DMS79 treated with DMSO at 0.1 percent for 48 hours (cell line): ENCODE measurements at places on chromosomes 3 and 15.

DNA sequence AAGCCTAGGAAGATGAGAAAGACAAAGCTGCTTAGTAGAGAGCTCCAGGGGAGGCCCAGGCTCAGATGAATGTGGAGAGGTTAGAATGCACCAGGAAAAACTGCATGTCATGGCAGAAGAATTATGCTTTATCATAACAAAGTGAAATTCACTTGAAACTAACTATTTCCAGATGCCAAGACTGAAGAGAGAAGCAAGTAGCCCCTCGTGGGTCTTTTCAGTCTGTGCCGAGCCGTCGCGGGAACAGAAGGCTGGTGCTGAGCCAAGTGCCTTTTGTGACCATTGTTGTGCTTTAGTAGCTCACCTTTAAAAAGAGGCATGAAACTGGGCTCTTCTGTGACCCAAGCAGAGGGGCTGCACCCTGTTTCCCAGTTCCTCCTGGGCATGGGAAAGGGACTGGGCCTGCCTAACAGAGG is 73.2 kb downstream of the CHDH start:
- DNase-seq: no peak

DNA sequence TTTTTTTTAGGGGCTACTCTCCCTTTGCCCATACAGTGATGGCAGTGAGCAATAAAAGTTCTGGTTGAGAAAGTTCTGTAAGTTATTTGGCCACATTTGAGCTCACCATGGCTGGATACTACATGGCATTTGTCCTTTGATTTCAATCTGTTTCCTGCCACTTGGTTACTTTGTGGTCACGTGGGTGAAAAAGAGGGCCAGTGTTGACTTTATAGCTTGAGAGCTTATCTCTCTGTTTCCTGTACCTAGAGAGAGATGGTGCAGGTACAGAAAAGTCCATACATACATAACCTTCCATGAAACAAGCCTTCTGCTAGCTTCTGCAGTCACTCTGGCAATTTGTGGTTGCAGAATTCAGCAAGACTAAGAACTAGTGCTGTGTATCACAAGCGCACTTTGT is 23.4 kb upstream of the MECOM start:
- DNase-seq: no peak

GRCh38 chr3:157279237-157279636 is 119.3 kb upstream of the CCNL1 start:
- no peak for DNase-seq

DNA sequence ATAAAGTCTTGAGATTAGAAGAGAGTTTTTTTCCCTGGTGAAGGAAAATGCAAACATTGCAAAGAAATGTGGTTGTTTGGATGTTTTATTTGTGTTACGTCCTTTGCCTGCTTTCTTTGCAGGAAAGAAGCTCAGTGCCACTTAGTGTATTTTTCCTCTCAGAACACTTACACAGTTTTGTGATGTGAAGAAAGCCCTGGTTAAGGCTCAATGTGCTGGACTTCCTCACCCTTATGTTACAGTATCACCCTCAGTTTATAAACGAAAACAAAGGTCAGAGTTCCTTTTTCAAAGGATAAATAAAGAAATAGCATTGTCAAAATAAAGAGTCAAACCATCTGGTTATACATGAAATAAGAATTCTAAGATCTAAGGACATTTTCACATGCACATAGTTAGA is 45.9 kb downstream of the RNF13 start:
- no peak for DNase-seq

- DNase-seq: no peak
Measured at GRCh38 chr3:41507336-41508062, 308.2 kb downstream of the CTNNB1 start.

DNA sequence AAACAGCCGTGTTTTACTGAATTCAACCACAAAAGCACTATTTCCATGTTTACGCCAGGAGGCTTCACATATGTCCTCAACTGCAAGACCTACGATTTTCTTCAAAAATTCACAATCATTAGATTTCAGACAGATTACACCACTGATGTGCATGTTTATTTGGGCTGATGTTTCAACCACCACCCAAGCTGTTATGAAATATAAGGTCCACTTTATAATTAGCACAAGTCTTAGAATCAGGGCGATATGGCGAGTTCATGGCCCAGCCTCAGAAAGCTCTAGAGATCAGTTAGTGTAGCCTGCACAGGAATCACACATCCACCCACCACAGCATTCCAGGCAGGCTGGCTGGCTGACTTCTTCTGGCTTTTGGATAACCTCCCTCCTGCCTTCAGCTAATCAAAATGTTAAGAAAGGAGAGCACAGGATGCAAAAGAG is 15.4 kb downstream of the SH3BP5 start:
- no peak for DNase-seq

DNA sequence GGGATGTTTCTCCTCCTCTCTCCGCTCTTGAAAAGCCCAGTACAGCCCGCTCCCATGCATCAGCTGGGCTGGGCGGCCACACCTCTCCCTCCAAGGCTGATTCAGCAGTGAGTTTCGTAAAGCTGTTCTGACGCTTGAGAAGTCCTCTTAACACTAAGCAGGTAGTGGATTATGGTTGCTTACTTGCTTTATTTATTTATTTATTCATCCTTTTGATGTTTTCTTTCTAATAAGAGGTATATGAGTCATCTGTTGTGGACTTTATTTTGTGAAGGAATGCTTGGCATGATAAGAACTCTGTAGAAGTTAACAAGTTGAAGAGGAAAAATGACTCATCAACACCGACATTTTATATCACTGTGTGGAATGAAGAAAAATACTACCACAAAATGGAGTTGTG is 285.0 kb downstream of the SQOR start:
- DNase-seq: no peak

DNA sequence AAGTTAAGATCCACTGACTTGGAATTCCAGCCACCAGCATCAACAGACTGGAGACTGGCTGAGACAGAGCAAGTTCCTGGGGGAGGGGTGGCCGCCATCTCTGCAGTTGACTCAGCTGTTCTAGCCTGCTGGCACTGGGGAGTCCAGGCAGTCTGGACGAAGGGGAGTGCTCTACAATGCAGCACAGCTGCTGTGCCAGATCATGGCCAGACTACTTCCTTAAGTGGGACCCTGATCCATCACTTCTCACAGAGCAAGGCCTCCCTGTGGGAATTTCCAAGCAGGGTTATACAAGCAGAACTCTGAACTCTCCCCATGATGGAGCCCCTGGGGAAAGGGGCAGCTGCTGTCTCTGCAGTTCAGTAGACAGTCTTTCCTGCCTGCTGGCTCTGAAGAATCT is 35.2 kb downstream of the PYGO1 start:
- no peak for DNase-seq

DNA sequence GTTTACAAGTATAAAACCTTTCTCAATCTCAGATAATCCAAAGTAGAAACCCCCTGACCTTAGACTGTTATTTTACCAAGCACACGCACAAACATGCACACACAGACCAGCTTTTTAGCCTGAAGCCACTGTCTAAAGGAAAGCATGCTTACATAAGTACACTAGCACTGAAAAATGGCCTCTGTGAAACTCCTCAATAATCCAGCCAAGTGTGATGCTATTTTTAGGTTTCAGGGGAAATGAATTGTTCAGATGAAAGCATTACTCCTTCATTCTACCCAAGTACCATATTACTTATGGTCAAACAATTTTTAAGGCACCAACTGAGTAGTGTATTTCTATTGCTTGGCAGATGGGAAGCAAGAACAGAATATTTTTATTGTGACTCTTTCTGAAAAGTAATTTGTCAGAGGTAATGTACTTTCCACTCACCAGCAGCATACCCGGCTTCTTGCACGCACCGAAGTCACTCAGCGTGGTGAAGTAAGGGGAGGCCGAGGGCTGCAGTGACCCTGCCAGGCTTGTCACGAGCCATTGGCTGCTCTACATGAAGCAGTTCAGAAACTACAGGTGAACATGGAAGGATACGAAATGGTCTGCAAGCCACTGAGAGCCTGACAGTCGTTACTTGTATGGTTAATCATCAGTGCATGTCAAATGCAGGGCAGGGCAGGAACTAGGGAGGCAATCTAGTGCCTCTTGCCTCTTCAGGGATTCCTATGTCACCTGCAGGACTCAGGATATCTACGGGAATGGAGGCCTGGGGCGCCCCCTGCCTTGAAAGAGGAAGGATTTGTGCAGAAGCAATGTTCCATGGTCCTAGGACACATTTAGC is 106.7 kb downstream of the GABRB3 start:
- peak; percentile 91 for DNase-seq
